Smooth muscle cell of the pulmonary artery (primary cell): ENCODE measurements at places on chromosomes 2 and 18. TPM values are rescaled to one million over a fixed set of nuclear protein-coding genes. Genes with fewer than 3 reads are reported as not detected.

Gene TGOLN2
- total RNA-seq = 201 and 256 TPM in 2 replicates

Gene REEP1
- 0.07 and 0.33 TPM in 2 replicates for total RNA-seq

Gene HES6
- total RNA-seq = 1.3 TPM in 2 replicates

Gene LIPG
- total RNA-seq = 5.5 and 43.0 TPM in 2 replicates

Gene TIGD1
- 2.2 and 3.1 TPM in 2 replicates for total RNA-seq

Gene HTR2B
- total RNA-seq = 23.9 and 37.3 TPM in 2 replicates

Gene GNAL
- 0.20 and 1.0 TPM in 2 replicates for total RNA-seq

Gene MC5R
- not detected in 2 replicates for total RNA-seq

Gene CDH20
- 0.13 TPM in 1 of 2 replicates, not detected in the other for total RNA-seq

Gene KCNJ3
- total RNA-seq = 0.07 TPM in 1 of 2 replicates, not detected in the other

Gene STEAP3
- 18.4 and 19.9 TPM in 2 replicates for total RNA-seq

Gene SANBR
- total RNA-seq = 8.9 and 10.4 TPM in 2 replicates

Gene FAM117B
- total RNA-seq = 3.4 and 5.1 TPM in 2 replicates

Gene UGT1A5
- not detected in 2 replicates for total RNA-seq

Gene PTMA
- 410 and 465 TPM in 2 replicates for total RNA-seq

Gene HOXD10
- not detected in 2 replicates for total RNA-seq

Gene FKBP1B
- 6.8 and 7.9 TPM in 2 replicates for total RNA-seq

Gene IL1F10
- not detected in 2 replicates for total RNA-seq

Gene NCKAP5
- total RNA-seq = 0.76 and 5.7 TPM in 2 replicates

Gene ESCO1
- total RNA-seq = 12.0 and 13.8 TPM in 2 replicates

Gene MAL
- not detected in 2 replicates for total RNA-seq

Gene ST6GAL2
- 0.03 and 0.07 TPM in 2 replicates for total RNA-seq

Gene METTL21A
- total RNA-seq = 8.7 and 12.7 TPM in 2 replicates

Gene CNDP1
- not detected in 2 replicates for total RNA-seq

Gene FRZB
- total RNA-seq = 0.20 and 0.72 TPM in 2 replicates

Gene QPCT
- 8.8 and 11.1 TPM in 2 replicates for total RNA-seq

Gene FAM124B
- total RNA-seq = under 0.01 and 0.33 TPM in 2 replicates

Gene SKOR2
- total RNA-seq = not detected in 2 replicates

Gene GTF2A1L
- 1.4 and 3.8 TPM in 2 replicates for total RNA-seq

Gene EPAS1
- 161 and 219 TPM in 2 replicates for total RNA-seq

Gene CHCHD5
- 5.2 and 8.8 TPM in 2 replicates for total RNA-seq

Gene MC4R
- total RNA-seq = not detected in 2 replicates

Gene TLX2
- total RNA-seq = not detected in 2 replicates

Gene IL1RN
- total RNA-seq = not detected in 2 replicates

Gene NT5DC4
- 0.33 TPM in 1 of 2 replicates, not detected in the other for total RNA-seq

Gene FBLN7
- 7.5 and 17.7 TPM in 2 replicates for total RNA-seq

Gene GCKR
- total RNA-seq = 7.4 and 8.5 TPM in 2 replicates

Gene TMEM163
- total RNA-seq = 0.13 and 0.76 TPM in 2 replicates

Gene TMEM182
- 3.6 and 3.7 TPM in 2 replicates for total RNA-seq

Gene IMPA2
- 3.1 and 4.1 TPM in 2 replicates for total RNA-seq

Gene ACADL
- total RNA-seq = 0.33 and 1.7 TPM in 2 replicates

Gene RNF125
- total RNA-seq = 0.13 and 0.69 TPM in 2 replicates

Gene CFAP65
- 0.03 TPM in 1 of 2 replicates, not detected in the other for total RNA-seq

Gene C1QL2
- total RNA-seq = not detected in 2 replicates

Gene SERPINB4
- not detected in 2 replicates for total RNA-seq

Gene CXCR1
- not detected in 2 replicates for total RNA-seq

Gene MYCN
- total RNA-seq = 0.07 TPM in 1 of 2 replicates, not detected in the other

Gene CTDSP1
- 71.8 and 76.3 TPM in 2 replicates for total RNA-seq

Gene UGT1A3
- total RNA-seq = not detected in 2 replicates

Gene DSG4
- total RNA-seq = not detected in 2 replicates

Gene RABL2A
- 10.6 and 16.6 TPM in 2 replicates for total RNA-seq
